ENCODE measurements at places on chromosomes 12 and 14.

DNA sequence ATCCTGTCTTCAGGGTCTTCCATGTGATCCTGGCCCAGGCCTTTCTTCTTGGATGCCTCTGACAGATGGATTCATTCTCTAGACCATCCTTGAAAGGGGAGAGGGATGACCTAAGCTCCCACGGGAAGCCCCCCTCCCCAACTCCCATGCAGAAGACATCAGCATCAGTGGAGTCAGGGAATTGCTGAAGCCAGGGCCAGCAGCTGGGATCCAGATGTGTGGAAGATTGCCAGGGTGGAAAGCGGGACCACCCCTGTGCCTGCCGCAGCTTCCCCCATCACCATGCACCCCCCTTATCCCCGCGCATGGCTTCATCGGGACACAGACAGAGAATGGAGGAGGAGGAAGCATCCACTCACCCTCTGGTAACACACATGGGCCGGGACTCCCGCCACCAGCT is 183.6 kb upstream of the PRMT8 start:
- DNase-seq: no peak

DNA sequence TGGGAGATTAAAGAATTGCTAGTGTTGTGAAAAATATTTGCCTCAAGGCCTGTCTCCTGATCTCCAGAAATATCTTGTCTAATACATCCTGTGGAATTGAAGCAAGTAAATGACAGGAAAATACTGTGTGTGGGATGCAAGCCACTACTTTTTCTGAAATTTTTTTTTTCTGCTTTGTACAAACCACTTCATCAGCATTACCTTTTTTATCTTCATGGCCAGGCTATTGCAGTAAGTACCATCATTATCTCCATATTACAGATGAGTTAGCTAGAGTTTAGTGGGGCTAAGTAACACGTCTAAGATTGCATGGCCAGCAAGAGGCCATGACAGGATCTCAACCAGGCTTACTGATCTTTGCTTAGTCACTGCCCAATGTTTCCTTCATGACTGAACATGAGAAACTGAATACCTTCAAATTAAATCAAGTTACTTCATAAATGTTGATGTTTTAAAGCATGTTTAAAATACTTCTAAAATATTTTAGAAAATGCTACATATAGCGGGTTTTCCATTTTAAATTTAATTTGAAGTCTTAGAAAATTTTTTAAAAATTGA is 273.7 kb downstream of the SLC6A15 start:
- DNase-seq: no peak

DNA sequence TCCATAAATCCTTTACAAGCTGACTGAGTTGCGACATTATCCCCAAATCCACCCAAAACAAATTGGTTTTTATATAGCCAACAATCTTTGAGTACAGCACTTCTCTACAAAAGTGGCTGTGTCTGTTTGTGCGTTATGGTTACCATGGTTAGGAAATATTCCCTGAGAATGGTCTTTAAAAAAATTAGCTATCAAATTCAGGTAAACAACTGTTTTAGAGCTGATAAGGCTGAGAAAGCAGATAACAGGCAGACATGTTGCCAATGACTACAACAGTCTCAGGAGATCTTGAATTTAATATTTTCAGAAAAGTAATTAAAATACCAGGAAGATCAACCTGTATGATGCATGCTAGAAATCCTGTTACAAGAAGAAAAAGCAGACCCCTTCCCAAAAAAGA is 248.0 kb downstream of the RASSF9 start:
- DNase-seq: no peak

DNA sequence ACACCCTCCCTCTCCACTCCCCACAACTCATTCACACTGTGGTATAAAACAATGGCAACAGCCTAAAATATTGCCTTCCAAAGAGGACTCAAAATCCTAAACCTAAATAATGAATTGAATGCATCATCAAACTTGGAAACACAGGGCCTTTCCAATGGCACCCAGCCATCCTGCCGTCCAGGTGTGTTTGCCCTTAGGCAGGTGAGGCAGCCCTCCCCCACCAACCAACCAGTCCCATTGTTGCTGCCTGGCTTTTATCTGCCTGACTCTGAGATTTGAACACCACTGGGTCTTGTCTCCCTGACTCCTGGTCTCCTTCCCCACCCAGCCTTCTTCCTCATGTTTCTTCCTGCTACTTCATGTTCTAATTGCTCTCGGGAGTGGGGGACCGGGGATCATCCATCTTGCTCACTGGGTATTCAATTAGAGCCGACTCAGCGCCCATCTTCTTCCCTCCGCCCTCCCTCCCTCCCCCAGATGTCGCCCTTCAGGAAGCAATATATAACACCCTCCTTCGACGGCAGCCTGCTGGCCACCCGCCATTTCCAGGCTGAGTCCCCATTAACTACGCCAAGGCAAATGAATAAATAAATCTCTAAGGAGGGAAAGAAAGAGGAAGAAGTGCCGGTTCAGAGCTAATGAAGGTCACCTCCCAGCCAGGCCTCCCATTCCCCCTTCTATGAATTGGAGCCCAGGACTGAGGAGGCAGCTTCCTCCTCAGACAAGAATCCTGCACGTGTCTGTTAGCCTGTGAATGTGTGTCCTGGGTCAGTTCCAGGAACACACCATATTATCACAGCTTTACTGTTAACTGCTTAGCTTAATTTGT is 36.3 kb upstream of the NTF3 start:
- DNase-seq: peak; percentile 24

GRCh38 chr12:6639151-6639801 is 3.5 kb upstream of the LPAR5 start:
- DNase-seq: no peak

DNA sequence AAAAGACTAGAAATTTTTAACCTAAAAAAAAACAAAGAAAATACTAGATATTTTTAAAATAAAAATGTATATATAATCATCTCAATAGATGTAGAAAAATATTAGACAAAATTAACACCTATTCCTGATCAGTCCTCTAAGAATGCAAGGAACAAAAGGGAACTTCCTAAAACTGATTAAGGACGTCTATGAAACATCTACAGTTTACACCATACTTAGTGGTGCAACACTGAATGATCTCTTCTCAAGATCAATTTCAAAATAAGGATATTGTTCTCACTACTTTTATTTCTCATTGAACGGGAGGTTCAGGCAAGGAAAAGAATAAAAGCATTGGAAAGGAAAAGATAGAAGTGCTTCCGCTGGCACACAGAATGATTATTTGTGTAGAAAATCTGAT is 16.0 kb downstream of the OLR1 start:
- DNase-seq: no peak

DNA sequence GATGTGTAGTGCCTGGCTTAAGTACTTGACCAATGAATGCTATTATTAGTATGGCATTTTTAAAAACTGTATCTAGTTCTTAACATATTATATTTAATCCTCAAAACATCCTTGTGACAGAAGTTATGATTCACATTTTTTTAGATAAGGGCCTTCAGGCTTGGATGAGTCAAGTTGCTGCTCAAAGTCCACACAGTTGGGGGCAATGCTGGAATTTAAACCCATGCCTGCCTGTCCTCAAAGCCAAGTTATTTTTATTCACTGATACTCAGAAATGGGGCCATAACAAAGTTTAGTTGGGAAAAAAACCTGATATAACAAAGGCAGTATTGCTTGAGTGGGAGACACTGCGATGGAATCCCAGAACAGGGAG is 50.6 kb downstream of the RFX4 start:
- DNase-seq: no peak

DNA sequence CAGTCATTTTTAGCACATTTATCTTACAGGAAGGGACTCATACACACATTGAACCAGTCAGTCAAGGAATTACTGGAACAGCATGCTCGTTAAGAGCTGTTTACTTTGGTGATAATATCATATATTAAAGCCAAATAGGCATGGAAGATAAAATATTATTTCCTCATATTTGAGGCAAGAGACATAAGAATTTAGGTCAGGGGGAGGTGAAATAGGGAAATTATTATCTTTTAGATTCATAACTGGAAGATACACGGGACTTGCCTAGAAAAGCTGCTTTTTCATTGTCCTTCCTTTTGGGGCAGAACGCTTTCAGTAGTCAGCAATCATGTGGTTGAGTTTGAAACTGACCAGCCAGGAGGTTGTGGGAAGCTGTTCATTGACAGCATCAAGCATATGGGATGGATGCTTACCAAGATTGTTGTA is 72.5 kb downstream of the NTN4 start:
- DNase-seq: no peak

DNA sequence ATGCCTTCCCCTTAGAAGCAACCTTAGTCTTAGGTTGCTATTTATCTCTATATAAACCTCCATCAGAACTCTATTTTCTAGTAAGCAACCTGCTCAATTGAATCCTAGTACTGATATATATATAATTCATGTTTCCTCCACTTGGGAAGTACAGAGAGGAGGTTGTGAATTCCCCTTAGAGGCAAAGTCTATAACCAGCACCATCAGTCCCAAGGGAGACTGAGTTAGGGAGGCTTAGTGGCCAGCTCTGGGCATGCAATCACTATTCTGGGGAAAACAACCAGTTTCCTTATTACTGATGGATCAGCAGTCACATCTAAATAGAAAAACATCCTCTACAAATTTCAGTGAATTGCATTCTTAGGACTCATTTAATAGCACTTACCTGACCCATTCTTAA is 489.1 kb downstream of the RMST start:
- DNase-seq: no peak

DNA sequence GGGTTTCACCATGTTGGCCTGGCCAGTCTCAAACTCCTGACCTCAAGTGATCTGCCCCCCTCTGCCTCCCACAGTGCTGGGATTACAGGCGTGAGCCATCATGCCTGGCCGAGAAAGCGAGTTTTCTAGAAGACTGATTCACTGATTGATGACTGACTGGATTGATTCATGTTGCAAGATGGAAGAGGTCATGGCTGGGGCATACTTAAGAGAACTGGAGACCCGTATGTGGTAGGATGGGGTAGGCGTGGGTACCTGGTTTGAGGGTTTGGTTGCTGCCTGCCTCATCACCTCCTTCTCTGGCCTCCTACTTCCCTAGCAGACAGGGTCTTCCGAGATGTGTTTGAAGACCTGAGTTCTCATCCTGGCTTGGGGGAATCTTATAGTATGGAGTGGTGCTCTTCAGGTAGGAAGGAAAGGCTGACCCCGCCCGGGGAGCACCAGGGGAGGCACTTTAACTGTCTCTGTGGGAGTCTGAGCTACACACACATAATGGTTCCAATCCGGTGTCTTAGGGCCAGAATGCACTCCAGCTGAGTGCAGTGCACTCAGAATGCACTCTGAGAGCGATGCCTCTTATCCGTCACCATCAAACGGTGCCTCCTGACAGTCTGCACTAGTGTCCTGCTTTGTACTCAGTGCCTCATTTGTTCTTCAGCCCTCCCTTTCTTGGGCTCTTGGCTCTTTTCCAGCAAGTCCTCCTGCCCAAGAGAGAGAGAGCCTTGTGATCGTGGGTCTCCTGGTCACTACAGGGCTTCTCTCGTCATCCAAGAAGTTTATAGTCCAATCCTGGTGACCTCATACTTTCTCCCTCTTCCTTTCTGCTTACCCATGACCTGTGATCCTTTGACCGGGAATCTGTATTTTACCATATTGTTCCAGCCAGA is 19.7 kb downstream of the PLEKHG3 start:
- peak; percentile 69 for DNase-seq

DNA sequence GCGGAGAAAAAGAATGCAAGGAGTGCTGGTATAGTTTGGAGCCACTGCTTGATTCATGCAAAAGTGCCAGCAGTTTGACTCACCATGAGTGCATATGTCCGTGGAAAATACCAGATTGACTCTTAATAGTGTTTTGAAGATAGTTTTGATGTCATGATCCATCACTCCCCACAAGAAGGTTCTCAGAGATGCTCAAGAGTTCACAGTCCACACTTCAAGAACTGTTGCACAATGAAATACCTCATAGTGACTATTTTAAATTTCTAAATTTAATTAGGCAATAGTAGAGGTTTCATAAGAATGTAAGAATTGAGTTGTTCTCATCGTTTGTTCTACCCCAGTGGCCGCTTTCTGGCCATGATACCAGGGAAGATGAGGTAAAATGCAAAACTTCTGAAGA is 286.6 kb upstream of the RGS6 start:
- DNase-seq: no peak

DNA sequence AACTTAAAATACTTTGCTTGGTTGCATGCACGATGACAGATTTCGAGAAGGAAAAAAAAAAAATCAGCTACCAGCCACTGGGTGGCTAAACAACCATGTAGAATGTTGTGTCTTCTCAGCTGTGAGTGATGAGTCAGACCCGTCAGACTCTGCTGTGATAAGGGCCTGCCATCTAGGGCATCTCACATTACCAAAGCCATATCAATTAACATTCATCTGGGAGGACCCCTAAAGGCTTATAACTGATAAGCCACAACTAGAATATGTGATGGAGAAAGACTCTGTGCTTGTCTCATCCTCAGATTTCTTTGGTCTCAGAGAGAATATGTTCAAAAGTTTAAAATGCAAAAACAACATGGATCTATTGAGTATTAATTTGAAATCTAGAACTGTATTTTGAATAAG is 111.5 kb downstream of the PAX9 start:
- DNase-seq: peak; percentile 38

- no peak for DNase-seq
These were observed 193.9 kb downstream of the FUT8 start for GRCh38 chr14:65606460-65606859.

GRCh38 chr12:77087427-77087826 is 22.1 kb upstream of the E2F7 start:
- no peak for DNase-seq

DNA sequence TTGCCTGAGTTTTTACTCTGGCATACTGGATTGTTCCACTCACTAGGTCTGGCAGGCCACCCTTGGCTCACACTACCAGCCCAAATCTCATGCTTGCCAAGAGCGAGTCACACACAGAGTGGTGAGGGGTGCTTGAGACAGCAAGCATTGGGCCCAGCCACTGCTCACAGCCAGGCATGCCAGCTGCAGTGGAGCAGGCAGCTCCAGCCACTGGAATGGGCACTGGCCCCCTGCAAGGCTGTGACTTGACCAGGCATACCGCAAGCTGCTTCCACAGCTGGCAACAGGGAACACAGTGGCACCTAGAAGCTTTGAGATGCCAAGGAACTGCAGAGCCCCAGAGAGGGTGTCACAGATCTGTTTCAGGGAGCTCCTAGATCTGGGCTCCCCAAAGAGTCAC is 488.5 kb downstream of the LRFN5 start:
- DNase-seq: no peak

DNA sequence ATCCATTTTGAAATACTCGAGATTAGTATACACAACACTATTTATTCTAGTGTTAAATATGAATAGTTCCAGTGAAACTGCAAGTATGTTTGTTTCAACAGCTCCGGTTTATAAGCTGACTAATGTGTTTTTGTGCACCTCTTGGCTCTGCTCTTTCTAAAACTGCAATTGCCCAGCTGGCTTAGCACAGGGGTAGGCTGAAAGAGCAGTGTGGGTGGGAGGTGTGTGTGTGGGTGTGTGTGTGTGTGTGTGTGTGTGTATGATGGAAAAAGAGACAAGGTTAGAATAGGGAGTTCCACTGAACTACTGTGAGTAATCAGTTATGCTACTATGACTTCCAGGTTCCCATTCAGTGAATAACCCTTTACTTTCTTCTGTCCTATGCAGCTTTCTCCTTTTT is 37.8 kb upstream of the DDHD1 start:
- DNase-seq: no peak

- no peak for DNase-seq
These were observed 16.3 kb upstream of the NAV3 start for GRCh38 chr12:77814386-77814785.

- no peak for DNase-seq
These were observed 19.5 kb upstream of the CERS5 start for GRCh38 chr12:50186681-50187080.

All from NCI-H187 treated with DMSO at 0.1 percent for 48 hours (cell line).